HFF-Myc (cell line): ENCODE measurements at places on chromosomes 5 and 9.

GRCh38 chr9:136709454-136710109 is 2.8 kb upstream of the DIPK1B start:
- DNase-seq: no peak

GRCh38 chr5:60891667-60892066 is 47.6 kb upstream of the ELOVL7 start:
- no peak for DNase-seq

GRCh38 chr5:31935496-31936369 is 238.4 kb downstream of the GOLPH3 start:
- DNase-seq: no peak

DNA sequence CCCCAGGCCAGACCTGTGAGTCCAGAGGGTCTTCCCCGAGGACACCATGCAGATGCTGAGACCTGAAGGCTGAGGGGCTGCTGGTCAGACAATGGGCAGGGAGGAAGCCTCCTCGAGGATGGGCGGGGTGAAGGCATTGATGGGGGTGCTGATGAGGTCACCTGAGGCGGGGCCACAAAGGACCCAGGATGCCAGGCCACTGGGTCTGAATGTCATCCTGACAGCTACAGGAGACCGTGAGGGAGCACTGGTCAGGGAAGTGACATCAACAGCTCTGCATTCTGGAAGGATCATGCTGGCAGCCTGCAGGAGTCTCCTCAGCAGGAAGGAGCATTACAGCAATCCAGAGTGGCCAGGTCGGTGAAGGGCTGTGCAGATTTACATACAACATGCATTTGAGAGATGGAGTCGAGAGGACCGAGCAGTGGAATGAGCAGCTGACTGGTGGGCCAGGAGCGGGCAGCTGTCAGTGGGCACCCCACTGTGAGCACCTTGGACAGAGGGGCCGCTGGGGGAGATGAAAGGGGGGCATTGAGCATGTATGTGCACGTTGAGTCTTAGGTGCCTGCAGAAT is 77.7 kb upstream of the ADAMTS2 start:
- no peak for DNase-seq

GRCh38 chr5:80192507-80193241 is 63.2 kb downstream of the SERINC5 start:
- no peak for DNase-seq

GRCh38 chr9:116377179-116377798 is 223.7 kb downstream of the PAPPA start:
- peak; percentile 26 for DNase-seq

- no peak for DNase-seq
Observed at GRCh38 chr9:121883281-121884056, 209.6 kb downstream of the TTLL11 start.

- DNase-seq: peak; percentile 38
Observed at GRCh38 chr5:122415030-122415800, 103.2 kb downstream of the SNCAIP start.

- DNase-seq: no peak
Observed at GRCh38 chr5:1555011-1555807, 31.4 kb upstream of the LPCAT1 start.

- DNase-seq: no peak
Observed at GRCh38 chr5:11563822-11564221, 340.4 kb downstream of the CTNND2 start.

GRCh38 chr5:135232958-135233357 is 166.1 kb downstream of the MACROH2A1 start:
- no peak for DNase-seq

- DNase-seq: no peak
Observed at GRCh38 chr9:37453827-37454226, 11.4 kb downstream of the ZBTB5 start.

DNA sequence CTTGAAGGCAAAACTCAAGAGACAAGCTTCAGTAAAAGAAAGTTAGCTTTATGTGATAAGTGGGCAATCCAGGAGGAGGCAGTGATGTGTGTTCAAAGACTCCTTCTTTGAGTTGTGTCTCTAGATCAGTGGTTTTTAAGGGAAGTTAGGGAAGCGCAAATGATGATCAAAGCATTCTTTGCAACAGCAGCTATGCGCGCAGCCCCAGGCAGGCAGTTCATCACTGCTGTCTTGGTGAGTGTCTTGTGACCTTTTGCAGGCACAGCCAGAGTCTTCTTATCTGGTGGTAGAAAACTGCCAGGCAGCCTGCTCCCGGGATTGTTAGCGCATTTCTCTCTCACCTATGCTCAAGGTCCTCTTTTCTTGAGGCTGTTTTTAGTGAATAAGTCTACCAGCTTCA is 40.3 kb upstream of the CLK4 start:
- no peak for DNase-seq

DNA sequence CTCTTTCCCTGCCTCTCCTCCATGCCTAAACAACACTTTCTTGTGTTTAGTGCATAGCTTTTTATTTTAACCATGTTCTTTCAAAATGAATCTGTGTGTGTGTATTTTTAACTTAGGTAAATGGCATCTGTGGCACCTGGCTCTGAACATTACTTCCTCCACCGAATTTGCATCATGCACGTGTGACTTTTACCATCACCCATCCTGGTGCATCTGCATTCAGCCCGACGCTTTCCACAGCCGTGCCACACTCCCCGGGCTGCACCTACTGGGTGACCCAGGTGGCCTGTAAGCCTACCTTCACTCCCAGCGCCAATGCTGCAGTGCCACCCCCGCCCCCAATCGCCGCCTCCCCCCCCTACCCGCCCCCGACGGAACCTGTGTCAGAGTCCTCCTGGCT is 12.7 kb upstream of the FCN1 start:
- no peak for DNase-seq

- no peak for DNase-seq
Observed at GRCh38 chr9:12516573-12516972, 176.6 kb upstream of the TYRP1 start.

DNA sequence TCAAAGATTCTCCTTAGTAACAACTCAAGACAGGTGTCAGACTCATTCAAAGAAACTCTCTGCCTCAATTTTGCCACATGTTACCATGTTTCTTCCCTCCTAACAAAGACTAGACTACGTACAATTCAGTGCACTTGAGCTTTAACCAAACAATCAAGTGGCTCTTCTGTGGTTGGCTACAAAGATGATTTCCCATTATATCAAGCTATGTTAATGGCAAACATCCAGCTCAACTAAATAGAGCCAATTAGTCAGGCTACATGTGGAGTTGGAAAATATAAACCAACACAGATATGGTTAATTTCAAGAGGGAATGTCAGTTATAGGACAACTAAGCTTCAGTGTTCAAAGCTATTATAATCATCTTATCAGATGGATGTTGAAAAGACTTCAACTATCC is 29.2 kb upstream of the ADRA1B start:
- DNase-seq: no peak

- no peak for DNase-seq
Observed at GRCh38 chr5:130496215-130496614, 592.0 kb downstream of the CHSY3 start.

- no peak for DNase-seq
Observed at GRCh38 chr5:1975406-1975715, 92.6 kb upstream of the IRX4 start.

DNA sequence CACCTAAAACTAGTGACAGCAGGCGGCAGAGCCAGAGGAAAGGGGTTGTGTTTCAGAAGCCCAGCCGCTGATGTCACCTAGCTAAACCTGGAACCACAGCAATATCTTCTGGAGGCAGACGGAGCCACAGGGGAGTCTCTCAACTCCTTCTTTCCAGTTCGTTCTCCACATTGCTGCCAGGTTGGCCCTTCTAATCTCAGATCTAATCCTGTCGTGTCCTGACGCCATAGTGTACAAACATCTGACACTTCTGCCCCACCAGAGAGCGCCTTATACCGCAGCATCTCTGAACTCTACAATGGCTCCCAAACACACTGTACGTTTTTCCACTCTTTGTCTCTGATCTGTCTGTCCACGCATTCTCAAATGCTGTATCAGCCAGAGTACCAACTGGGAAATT is 240.0 kb downstream of the SMARCA2 start:
- DNase-seq: no peak

- DNase-seq: no peak
Observed at GRCh38 chr5:79510638-79511037, 3.3 kb downstream of the HOMER1 start.
